Large intestine (tissue), 12 donors: ENCODE measurements at places on chromosomes 11 and 22. TPM values are rescaled to one million over a fixed set of nuclear protein-coding genes. Genes with fewer than 3 reads are reported as not detected.

- peak; percentile 14 for DNase-seq
Observed at GRCh38 chr11:95922536-95923438, 1.1 kb downstream of the MTMR2 start.

GRCh38 chr11:2219318-2220017 is 47.9 kb upstream of the TH start:
- DNase-seq, result peak; percentile 41

DNA sequence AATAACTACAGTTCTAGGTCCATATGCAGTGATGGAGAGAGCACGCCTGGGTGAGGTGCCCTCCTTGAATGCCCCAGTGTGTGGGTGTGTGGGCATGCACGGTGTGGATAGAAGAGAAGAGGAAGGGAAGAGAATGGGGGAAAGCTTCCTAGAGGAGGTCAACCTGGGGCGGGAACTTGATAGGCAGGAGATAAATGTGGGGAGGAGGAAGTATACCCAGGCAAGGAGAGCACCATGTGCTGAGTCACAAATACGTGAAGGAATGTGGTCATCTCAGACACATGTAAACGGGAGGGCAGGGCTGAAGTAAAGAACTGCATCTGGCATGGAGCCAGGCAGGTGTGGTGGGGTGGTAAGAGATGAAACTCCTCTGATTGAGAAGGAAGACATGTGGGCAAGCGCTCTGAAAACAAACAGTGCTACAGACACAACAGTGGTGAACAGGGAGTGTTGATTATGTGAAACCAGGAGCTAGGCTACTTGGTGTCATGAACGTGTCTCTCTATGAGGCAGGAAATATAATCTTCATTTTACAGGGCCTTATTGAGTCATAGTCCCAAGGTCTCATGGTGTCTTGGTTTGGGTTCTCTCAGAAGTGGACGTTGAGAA is 61.5 kb upstream of the EED start:
- peak; percentile 93 for DNase-seq

DNA sequence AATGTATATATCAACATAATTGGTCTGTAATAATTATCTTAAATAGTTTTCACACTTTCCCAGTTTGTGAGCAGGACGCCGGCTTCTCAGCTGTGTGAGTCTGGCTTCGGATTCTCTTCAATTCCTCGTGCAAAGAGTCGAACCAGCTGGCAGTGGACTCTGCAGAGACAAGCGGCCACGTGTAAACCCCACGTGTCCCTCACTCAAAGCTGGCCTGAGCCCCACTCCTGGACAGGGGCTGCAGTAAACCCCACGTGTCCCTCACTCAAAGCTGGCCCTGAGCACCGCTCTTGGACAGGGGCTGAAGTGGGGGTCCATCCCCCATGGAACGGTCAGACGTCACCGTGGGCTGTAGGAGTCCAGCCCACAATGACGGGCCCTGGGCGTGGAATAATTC is 51.0 kb downstream of the CERK start:
- no peak for DNase-seq

Gene OR51I1
- polyA plus RNA-seq, result not detected
